ENCODE measurements at places on chromosomes 11 and 22.

- DNase-seq, result no peak
These were observed 39.4 kb upstream of the LIN7C start for GRCh38 chr11:27545946-27546345.

GRCh38 chr11:107157146-107157808 is 139.0 kb upstream of the GUCY1A2 start:
- no peak for DNase-seq

GRCh38 chr22:28950617-28951411 is 67.4 kb downstream of the ZNRF3 start:
- no peak for DNase-seq

- DNase-seq, result no peak
These were observed 1.1 kb downstream of the MLC1 start for GRCh38 chr22:50084080-50084477.

GRCh38 chr11:60125956-60126585 is 37.6 kb downstream of the MS4A2 start:
- DNase-seq, result no peak

- no peak for DNase-seq
These were observed 121.1 kb downstream of the NXPE2 start for GRCh38 chr11:114799476-114799875.

DNA sequence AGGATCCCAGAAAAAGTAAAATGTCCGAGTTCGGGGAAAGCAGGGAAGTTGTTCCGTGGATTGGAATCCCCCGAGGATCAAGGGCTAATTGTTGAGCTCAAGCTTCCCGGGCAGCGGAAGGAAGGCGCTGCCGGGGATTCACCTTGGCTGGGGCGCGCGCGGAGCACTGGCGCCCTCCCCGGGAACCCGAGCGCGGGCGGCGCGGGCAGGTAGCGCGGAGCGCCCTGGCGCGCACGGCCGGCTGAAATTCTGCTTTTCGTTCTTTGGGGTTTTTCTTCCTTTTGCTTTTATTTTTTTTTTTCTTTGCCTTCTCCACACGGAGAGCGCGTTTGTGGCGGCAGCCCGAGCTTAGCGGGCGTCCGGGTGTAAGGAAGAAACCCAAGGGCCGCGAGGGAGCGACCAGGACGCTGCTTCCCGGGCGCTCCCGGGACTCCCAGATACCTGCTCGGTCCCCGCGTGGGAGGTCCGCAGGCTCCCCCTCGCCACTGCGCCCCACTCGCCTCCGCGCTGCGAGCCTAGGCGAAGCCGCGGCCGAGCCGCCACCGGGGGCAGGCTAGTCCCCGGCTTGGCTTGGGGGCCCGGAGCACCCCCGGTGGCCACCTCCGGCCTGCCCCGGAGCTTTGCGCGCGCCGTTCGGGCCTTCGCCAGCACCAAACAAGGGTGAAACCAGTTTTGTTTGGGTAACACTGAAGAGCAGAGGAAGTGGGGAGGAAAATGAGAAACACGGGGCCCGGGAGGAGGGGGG is 4.8 kb upstream of the IGF2 start:
- DNase-seq, result no peak

DNA sequence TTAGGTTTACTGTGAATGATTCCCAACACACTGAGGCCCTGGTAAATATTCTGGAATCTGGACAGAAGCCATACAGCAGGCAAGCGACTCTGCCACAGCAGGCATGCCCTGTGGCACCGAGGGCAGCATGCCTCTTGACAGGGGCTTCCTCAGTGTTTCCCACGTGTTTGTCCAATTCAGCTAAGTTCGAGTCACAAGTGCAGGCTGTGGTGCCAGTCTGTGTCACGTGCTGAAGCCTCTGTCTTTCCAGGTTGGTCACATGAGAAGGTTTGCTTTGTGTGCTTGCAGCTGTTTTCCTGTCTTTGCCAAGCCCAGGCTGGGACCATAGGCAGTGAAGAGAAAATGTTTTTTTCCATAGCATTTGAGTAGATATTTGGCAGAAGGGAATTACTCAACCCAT is 2.4 kb upstream of the PPFIBP2 start:
- DNase-seq, result peak; percentile 75

DNA sequence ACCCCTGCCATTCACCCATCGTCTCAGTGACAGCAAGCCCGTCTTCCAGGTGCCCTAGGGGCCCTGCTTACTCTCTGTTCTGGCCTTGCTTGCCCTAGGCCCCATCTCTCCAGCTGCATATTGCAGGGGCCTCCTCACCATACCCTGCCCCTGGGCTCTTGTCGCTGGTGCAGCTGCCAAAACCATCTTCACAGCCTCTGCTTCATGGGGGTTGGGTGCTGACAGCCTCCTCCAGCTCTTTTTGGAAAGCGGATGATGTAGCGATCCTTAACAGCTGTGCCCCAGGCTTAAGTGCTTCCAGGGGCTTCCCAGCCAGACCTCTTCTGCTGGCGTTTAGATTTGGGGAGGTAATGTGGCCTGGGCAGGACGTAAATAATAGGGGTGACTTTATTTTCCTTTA is 61.2 kb upstream of the SUSD2 start:
- no peak for DNase-seq

- DNase-seq, result no peak
These were observed 50.5 kb upstream of the TSKU start for GRCh38 chr11:76732643-76733042.

- no peak for DNase-seq
These were observed 51.1 kb upstream of the CFAP300 start for GRCh38 chr11:101996111-101996510.

DNA sequence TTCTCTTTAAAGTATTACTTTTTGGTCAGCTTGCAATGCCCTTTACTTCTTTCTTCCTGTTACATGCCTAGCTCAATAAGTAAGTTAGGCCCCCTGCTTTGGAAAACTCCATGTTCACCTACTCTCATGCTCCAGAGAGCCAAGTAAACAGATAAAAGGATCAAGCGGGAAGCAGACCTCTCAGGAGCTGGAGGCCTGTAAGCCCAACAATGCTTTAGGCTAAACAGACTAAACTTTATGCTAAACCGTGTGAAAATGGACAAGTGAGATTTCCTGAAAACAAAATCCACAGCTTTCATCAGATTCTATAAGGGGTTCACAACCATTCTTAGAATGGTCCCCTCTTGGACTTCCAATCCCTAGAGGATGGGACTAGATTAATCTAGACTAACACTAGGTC is 40.2 kb downstream of the CELF1 start:
- DNase-seq, result no peak

DNA sequence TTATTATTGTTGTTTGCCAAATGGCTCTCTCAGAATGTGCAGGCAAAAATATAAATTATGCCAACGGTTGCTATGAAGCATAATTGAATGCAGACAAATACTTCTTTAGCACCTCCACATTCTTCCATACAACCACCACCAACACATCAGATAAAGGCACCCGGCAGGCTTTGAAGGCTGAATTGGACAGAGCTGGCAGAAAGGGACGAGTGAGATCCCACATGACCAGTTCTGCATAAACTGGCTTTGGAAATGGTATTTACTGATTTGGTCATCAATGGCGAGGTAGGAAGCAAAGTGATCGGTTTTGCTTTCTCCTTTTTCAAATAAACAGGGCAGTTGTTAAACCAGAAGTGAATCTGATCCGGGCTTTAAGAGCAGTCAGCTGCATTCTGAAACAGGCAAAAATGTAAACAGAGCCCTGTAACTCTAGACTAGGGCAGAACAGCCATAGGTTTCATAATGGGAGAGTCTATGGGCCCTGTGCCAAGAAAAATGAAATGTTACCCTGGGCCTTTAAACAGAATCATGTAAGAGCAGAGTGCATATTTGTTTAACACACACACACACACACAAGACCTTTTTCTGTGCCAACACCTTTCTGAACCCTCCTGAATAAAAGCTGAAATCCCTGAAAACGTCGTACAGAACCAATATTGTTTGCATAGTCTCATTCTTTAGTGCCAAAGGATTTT is 97.7 kb downstream of the MPPED2 start:
- DNase-seq, result no peak

- DNase-seq, result no peak
These were observed 62.8 kb downstream of the PPFIA1 start for GRCh38 chr11:70333261-70333660.

DNA sequence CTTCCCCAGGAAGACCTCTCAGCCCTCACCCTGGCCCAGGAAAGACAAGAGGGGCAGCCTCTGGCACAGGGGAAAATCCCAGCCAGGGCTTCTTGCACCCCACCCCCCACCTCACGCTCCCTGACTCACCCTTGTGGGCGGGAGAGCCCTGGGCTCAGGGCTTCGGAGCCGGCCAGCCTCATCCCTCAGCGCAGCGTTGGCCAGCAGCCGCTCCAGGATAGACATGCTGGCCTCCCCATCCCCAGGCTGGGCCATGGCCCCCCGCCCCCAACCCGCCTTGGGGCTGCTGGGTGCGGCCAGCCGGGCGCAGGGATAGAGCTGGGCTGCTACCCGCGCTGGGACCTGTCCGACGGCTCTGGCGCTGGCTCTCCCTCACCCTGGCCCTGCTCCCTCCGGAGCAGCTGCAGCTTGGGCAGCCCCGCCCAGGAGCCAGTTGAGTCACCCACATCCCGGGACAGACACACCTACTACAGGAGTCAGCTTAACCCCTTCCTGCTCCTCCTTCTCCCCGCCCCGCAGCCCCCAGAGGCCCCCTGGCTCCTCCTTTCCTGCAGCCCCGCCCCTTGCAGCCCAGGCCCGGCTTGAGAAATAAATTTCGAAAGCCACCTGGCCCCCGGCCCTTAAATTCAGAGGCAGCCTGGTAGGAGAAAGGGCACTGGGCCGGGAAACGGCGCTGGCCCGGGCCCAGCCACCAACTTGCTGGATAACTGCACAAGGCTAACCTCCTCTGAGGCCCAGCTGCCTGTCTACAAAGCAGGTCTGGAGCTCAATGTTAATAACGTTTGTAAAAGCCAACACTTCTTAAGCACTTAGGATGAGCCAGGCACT is 13.4 kb downstream of the TNKS1BP1 start:
- DNase-seq, result peak; percentile 96

DNA sequence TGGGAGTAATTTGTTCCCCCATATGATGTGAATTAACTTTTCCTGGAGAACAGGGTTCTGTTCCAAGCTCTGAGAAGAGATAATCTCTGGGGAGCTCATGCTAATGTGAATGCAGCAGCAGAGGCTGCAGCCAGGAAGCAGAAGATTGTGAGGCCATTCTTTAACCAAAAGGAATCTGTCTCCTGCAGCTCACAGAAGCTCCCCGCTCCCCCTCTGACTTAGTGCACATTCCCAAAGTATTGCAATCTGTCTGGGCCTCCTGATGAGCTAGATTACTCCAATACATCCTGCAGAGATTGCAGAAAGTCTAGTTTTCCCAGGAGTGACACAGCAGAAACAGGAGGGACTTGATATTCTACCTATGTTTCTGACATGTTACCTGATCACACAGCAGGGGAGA is 420.6 kb upstream of the FAT3 start:
- no peak for DNase-seq

DNA sequence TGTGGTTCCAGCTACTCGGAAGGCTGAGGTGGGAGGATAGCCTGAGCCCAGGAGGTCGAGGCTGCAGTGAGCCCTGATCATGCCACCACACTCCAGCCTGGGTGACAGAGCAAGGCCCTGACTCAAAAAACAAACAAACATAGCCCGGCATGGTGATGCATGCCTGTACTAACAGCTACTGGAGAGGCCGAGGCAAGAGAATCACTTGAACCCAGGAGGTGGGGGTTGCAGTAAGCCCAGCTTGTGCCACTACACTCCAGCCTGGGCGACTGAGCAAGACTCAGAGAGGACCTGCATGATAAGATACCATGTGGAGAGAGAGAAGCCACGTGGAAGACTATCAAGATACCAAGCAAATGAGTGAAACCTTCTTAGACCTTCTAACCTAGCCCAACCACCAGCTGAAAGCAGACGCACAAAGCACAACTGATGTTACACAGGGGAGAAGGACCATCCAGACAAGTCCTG is 36.1 kb downstream of the AMBRA1 start:
- DNase-seq, result no peak

DNA sequence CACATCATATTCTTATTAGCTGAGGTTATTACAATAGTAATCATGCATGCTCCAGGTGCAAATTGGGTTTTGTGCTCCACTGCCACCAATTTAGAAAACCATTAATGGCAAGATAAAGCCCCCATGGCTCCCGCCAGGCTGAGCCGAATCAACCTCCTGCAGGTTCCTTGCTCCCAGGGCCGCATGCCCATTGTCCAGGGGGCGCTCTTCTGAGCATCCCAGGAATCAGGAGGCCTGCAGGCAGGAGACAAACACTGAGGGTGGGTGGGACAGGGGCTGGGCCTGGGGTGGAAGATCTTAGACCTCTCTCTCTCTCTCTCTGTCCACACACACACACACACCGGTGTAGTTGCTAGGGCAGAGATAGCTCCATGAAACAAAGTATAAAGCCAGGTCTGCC is 57.4 kb downstream of the BUD13 start:
- no peak for DNase-seq

DNA sequence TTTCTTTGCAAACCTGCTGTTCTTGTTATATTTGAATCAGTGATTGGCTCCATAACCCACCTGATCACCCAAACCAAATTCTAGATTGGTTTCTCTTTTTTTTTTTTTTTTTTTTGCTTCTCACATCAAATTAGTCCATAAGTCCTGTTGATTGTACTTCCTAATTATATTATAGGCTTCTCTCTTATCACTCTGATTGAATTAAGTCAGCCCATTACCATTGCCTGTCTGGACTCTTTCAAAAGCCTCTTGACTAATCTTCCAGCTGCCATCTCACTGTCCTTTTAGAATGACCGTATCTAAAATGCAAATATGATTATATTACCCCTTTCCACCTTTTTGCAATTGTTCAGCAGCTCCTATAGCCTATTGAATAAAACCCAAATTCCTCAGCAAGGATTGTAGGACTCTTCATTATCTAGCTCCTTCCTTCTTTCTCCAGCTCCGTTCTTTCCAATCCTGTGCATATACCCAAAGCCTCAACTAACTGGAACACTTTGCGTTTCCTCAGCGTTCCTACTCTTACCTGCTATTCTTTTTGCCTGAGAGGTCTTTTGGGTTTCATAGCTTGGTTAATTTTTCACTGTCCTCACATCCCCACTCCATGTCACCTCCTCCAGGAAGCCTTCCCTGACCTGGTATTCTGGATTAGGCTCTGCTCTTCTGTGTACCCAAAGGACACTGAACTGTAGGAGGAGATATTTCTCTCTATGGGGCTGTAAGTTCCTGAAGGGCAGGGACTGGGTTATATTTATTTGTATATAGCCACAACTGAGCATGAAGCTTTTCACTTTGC is 423.3 kb downstream of the TMEM135 start:
- no peak for DNase-seq

GRCh38 chr11:116928102-116928777 is 90.8 kb upstream of the APOA1 start:
- no peak for DNase-seq

DNA sequence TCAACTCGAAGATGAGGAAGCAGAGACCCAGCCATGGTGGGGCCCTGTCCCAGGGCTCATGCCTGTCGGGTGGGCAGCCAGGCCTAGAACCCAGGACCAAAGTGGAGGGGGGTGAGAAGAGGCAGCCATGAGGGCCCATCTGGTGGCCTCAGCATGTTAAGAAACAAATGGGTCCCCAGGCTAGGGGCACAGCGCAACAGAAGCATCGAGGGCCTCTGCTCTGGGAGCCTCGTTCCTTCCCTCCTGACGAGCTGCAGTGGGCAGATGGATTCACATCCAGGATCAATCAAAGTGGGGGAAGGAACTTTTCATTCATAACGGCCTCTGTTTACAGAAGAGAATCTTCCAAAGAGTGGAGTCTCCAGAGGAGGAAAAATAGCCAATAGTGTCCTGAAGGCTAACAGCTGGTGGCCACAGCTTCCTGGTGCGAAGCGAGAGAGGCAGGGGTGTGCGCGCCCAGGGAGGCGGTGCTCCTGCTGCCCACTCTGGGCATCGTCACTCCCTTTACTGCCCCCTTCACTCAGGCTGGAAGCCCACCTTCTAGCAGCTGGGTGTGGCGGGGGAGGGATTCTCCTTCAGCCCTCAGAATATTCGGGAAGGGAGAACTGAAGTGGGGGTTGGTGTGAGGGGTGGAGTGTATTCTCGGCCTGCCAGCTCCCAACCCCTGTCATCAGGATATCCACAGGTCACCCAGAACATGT is 4.3 kb downstream of the CBX7 start:
- no peak for DNase-seq

Data from right atrium auricular region (tissue), 2 donors.